ENCODE measurements at places on chromosomes 12 and 14.

GRCh38 chr12:108091679-108092051 lies 37.4 kb upstream of the WSCD2 start:
- no peak for DNase-seq

DNA sequence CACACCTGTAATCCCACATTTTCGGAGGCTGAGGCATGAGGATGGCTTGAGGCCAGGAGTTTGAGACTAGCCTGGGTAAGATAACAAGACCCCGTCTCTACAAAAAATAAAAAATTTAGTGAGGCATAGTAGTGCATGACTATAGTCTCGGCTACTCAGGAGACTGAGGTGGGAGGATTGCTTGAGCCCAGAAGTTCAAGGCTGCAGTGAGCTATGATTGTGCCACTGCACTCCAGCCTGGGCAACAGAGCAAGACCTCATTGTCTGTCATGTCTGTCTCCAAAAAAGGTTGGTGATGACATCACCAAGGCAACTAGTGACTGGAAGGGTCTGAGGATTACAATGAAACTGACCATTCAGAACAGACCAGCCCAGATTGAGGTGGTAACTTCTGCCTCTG lies 83.5 kb upstream of the COCH start:
- no peak for DNase-seq

- no peak for DNase-seq
These were observed 11.3 kb downstream of the SYNE3 start for GRCh38 chr14:95505030-95505589.

- DNase-seq = no peak
These were observed 222.5 kb downstream of the TMEM117 start for GRCh38 chr12:44058366-44058765.

GRCh38 chr12:71415336-71416231 lies 24.0 kb upstream of the LGR5 start:
- no peak for DNase-seq

- DNase-seq = no peak
These were observed 70.4 kb downstream of the ARL6IP4 start for GRCh38 chr12:123050913-123051312.

Measured in stimulated activated CD8-positive, alpha-beta memory T cell treated with anti-CD3 and anti-CD28 coated beads, Interleukin-4, amount 100 ng/mL, for 4 hours (primary cell).